ENCODE measurements at places on chromosomes 6 and 20.

DNA sequence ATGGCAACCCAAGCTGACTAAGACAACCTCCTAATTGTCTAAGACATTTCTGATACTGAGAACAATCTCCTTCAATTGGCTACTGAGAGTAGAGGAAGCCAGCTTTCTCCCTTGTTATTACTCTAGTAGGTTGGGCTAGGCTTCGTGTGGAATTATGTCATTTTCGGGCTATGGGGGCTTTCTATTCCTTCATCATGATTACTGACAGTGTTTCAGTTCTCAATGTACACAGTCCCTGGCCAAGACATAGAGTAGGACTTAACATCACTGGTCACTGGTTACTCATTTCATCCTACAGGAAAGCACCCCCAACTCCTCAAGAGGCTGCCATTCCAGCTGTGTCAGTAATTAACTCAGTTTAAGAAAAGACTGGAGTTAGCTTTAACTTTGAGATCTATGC, 100.0 kb downstream of the KIF6 start:
- no peaks in the 10 kb centered on the region for H3K36me3 ChIP-seq
- H3K4me1 ChIP-seq = no peaks in the 10 kb centered on the region
- no peak overlapping the region for H3K27ac ChIP-seq
- no peak overlapping the region for H3K4me3 ChIP-seq
- DNase-seq = no peak
- no peaks in the 10 kb centered on the region for H3K27me3 ChIP-seq

- H3K27ac ChIP-seq = no peak overlapping the region
- no peak overlapping the region for H3K4me3 ChIP-seq
- no peak for DNase-seq
- no peaks in the 10 kb centered on the region for H3K27me3 ChIP-seq
- no peaks in the 10 kb centered on the region for H3K36me3 ChIP-seq
Measured at GRCh38 chr6:109118871-109119354, 23.6 kb downstream of the CEP57L1 start.

DNA sequence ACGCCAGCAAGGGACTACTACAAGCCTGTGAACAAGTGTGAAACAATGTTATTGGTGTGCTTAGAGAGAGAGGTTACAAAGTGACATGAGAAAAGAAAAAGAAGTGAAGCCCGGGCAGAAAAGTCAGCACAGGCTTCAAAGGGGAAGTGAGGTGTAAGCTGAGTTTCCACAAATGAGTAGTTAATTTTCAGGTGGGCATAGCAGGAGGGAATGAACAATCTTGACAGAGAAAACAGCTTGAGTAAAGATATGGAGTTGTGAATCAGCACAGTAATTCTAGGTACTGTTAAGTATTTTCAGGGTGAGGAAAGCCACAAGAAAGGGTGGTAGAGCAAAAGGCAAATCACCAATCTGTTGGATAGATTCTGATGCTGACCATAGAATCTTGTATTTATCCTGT, 4.3 kb downstream of the KCNQ5 start:
- DNase-seq = no peak
- H3K27me3 ChIP-seq = no peaks in the 10 kb centered on the region
- no peaks in the 10 kb centered on the region for H3K36me3 ChIP-seq
- peaks cover 2% of the 10 kb centered on the region for H3K4me1 ChIP-seq

DNA sequence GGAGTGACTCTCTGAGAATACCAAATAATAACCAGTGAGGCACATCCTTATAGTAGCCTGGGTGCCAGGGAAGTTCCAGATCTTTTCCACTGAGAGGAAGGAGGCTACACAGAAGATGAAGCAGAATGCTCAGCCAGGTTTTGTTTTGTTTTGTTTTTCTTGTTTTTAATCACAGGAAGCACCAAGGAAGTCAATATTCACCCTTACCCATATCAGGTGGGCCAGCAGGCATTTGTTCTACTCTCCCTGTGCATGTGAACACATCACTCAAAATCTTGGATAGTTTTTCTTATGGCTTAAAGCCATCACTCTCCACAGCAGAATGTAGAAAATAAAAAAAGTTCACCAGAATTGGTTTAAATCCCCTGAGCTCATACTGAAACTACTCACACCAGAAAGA, 10.5 kb downstream of the SLC17A1 start:
- no peaks in the 10 kb centered on the region for H3K27me3 ChIP-seq
- no peak overlapping the region for H3K4me3 ChIP-seq
- no peak overlapping the region for H3K27ac ChIP-seq
- no peaks in the 10 kb centered on the region for H3K36me3 ChIP-seq
- no peak for DNase-seq
- H3K4me1 ChIP-seq = no peaks in the 10 kb centered on the region

DNA sequence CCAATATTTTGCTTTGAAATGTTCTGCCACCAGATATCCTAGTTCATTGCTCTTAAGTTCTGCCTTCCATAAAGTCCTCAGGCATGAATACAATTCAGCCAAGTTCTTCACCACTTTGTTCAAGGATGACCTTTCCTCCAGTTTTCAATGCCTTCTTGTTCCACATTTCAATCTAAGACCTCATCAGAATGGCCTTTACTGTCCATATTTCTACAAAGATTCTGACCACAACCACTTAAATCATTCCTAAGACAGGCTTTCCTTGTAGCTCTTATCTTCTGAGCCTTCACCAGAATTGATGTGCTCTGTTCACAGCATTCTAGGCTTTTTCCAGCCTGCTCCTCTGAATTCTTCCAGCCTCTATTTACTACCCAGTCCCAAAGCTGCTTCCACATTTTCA, 319.0 kb downstream of the HACE1 start:
- DNase-seq = no peak
- no peaks in the 10 kb centered on the region for H3K36me3 ChIP-seq
- no peaks in the 10 kb centered on the region for H3K4me1 ChIP-seq

- no peaks in the 10 kb centered on the region for H3K4me1 ChIP-seq
- H3K27me3 ChIP-seq = no peaks in the 10 kb centered on the region
- DNase-seq = no peak
- no peak overlapping the region for H3K4me3 ChIP-seq
- no peaks in the 10 kb centered on the region for H3K36me3 ChIP-seq
Measured at GRCh38 chr6:128172752-128173682, 272.2 kb upstream of the THEMIS start.

DNA sequence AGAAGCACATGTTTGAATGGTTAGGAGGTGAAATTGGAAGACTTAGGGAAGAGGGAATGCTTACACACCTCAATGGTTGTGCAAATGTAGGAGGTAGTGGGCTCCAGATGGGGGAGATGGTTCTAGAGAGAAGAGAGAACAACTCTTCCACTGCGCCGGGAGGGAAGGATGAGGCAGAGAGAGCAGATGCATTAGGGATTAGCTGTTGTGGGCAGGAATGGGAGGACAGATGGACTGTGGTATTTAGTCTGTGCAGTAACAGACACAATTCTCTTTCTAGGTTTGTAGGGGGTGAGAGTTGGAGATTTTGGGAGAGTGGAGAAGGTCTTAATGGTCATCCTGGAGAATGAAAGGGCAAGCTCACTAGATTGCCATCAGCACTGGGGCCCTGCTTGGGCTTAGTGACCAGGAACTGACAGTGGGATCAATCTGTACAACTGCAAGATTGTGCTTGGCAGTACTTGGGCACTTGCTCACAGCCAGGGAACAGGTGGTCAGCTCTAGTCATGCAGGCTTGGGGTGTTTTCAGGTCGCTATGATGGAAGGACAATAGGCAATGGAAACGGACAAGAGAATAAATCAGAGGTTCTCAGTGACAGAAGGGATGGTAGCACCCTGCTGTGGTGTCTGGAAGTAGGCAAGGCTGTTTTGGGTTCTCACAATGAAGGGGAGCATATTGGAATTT, 182.0 kb upstream of the MYLIP start:
- no peaks in the 10 kb centered on the region for H3K36me3 ChIP-seq
- no peak for DNase-seq
- H3K4me1 ChIP-seq = no peaks in the 10 kb centered on the region
- no peaks in the 10 kb centered on the region for H3K27me3 ChIP-seq

DNA sequence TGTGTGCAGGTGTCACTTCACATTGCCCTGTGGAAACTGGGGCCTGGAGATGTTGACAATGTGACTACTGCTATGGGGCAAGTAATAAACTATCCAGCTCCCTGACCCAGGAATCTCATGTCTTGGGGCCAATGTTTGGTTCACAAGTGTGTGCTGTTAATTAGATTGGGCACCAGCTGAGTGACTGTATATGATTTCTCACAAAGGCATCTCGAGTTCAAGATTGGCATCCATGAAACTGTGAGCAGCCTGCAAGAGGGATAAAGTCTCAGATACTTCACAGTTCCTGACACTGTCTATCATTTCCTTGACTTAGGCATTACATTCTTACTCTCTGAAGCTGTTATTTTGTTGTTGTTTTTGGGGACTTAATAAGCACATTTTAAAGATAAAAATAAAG, 264.0 kb downstream of the PRKN start:
- no peak overlapping the region for H3K27ac ChIP-seq
- no peaks in the 10 kb centered on the region for H3K36me3 ChIP-seq
- H3K4me3 ChIP-seq = no peak overlapping the region
- no peaks in the 10 kb centered on the region for H3K27me3 ChIP-seq
- DNase-seq = no peak

Data from effector memory CD4-positive, alpha-beta T cell (primary cell).